Activated CD8-positive, alpha-beta memory T cell treated with anti-CD3 and anti-CD28 coated beads for 4 hours (primary cell): ENCODE measurements at places on chromosomes 2 and 18.

DNA sequence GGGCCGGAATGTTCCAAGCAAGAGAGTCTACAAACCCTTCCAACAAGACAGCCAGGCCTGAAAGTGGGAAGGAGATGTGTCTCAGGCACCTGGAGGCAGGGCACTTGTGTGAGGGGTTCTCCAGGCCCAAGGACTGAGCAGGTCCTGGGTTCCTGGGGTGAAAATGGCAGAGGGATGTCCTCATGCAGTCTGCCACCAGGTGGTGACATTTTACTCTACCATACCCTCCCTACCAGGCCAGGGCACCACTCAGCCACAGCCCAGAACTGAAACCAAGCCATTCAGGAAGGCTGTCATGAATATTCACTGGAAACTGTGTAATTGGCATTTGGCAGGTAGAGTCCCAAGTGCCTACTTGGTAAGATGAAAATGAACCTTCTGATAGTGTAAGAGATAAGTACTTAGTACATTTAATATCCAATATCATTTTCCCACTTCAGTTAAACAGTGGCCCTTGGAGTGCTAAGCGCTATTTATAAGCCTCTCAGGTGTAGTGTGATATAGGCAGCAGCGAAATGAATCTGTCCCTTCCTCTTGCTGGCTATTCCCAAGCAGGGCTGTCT is 185.1 kb downstream of the MYO5B start:
- DNase-seq: no peak

DNA sequence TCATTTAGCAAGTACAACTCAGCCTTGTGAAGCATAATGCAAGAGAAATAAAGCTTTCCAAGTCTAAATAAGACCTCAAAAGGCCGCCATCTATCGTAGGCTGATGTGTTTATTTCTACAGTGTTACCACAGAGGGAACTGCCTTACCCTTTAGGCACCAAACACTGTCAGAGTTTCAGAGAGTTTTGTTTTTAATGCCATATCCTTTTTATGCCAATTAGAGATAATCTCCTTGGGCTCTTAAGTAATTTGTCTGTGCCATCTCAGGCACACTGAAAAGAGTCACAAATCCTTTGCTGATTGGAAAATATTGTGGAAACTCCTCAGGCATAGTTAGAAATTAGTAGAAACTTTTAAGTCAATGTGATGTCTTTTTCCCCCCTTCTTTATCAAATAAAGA is 797.1 kb downstream of the SLC4A3 start:
- no peak for DNase-seq

DNA sequence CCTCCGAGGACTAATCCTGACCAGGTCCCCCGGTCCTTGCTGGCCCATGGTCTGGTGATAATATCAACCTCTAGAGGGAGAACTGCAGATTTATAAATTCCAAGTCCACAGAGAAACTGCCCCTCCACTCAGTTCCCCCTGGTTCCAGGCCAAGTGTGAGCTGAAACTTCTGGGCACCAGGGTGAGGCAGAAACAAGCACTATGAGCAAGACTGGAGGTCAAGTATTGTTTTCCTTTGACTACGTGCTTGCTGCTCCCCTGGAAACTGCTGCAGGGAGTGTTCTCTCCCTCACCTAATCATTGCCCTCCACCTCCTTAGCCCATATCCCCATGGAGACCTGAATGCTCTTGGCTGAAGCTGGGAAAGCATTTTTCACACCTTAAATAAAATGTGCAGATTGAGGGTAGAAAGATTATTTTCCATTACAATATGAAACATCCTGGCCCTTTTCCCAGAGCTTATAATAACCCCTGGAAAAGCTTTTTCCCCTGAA is 135.2 kb downstream of the RDH14 start:
- DNase-seq: no peak

DNA sequence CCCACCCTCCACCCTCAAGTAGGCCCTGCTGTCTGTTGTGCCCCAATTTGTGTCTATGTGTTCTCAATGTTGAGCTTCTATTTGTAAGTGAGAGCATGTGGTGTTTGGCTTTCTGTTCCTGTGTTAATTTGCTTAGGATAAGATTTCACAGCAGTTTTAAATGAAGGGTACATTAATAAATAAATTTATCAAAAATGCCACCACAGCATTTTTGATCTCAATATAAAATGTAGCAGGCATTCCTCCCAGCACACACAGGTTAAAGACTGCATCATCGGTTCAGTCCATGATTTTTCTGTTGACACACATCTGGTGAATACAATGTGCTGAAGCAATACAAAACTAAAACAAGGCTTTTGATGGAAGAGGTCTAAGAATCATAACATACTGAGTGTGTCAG is 412.0 kb upstream of the LYPD1 start:
- no peak for DNase-seq

- no peak for DNase-seq
Observed at GRCh38 chr2:229712136-229712535, 2.2 kb downstream of the DNER start.

DNA sequence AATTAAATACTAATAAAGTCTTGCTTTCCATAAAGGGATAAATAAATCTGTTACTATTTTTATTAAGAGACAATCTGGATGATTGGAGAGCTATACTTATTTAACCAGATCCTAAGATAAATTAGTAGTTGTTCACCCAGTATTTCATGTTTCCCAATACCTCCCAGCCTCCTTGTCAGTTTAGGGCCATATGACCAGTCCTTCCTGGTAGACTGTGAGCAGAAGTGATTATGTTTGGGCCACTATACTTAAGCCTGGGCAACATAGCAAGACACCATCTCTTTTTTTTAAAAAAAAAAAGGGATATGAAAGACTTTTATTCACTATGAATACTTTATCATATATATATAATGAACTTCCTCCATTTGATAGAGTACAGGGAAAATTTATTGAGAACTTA is 48.8 kb upstream of the PPM1B start:
- no peak for DNase-seq

- no peak for DNase-seq
Observed at GRCh38 chr2:241952816-241953215, 83.3 kb downstream of the RTP5 start.

DNA sequence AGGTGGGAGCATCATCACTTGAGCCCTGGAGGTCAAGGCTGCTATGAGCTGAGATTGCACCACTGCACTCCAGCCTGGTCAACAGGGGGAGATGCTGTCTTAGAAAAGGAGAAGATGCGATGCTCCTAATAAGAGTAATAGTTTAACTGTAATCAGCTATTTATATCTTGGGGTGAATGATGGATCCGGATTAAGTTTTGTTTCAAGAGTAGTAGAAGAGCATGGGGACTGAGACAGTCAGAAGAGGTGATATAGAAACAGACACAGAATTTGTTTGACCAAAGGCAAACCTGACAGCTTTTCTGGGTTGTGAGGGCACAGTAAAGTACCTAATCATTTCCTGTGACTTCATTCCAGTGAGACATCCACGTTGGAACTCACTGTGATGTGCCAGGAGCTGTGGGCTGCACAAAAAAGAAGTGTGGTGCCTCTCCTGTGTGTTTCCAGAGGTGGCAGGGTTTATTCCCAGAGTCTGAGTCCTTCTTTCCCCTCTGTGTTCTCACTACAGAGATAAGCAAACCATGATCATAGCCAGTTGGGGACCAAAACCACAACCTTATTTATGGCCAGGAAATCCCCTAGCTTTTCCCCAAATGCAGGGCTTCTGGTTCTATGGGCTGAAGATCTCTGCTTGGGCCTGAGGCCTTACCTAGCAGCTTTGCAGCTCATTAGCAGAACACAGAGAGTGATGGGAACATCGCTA is 113.7 kb downstream of the XRCC5 start:
- no peak for DNase-seq

GRCh38 chr18:77461062-77461688 is 211.5 kb downstream of the GALR1 start:
- DNase-seq: no peak

GRCh38 chr18:52716973-52717372 is 377.0 kb downstream of the DCC start:
- no peak for DNase-seq

DNA sequence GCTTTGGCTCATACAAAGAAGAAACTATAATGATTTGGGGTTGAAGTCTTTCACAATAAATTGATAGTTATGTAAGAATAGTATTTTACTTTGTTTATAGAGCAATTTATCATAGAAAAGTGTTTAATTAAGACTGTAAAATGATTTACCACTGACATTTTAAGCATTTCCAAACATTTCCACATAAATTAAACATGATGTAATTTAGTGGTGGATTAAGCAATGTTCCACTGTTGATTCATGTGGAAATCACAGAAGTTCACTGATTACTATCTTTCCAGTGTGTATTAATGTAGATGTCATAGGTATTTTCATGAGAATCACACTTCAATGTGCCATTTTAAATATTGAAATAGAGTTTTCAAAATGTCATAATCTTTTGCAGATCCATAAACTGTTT is 40.1 kb upstream of the GRB14 start:
- no peak for DNase-seq

DNA sequence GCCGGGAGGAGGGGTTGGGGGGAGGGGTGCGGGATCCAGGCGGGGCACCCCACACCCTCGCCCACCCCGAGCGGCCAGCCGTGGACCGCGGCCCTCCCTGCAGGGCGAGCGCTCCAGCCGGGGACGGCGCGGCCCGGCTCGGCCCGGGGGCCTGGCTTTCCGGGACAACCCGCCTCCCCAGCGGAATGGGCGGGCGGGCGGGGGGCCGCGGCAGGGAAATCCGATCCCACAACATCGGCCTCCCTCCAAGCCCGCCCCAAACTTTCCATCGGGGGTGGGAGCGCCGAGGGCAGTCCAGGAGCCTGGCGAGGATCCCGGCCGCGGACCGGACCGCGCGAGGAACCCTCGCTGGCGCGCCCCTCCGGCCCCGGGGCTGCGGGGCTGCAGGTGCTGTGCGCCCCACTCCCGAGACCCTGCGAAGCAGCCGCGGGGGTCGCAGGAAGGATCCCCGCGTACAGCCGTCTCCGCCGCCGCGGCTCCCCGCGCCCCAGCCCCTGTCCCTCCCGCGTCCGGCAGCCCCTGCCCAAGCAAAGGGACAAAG is 529 bp downstream of the SEMA4C start:
- no peak for DNase-seq

DNA sequence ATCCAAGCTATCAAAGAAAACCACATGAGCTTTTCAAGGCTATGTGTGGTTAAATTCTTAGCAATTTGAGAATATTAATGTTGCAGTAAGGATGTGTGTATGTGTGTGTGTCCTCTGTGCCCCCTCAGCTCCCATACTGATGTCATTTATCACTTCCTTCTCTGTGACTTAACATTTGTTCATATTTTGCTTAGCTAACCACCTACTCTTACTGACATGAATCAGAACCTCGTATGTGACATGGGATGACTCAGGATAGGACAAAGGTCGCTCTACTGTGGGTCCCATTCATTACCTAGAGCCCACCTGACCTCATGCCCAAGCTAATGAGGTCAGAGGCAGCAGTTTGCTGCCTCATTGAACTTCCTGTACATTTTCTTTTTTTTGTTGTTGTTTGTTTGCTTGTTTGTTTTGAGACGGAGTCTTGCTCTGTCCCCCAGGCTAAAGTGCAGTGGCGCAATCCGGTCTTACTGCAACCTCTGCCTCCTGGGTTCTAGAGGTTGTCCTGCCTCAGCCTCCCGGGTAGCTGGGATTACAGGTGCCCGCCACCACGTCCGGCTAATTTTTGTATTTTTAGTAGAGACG is 36.3 kb downstream of the MOGAT1 start:
- DNase-seq: no peak

DNA sequence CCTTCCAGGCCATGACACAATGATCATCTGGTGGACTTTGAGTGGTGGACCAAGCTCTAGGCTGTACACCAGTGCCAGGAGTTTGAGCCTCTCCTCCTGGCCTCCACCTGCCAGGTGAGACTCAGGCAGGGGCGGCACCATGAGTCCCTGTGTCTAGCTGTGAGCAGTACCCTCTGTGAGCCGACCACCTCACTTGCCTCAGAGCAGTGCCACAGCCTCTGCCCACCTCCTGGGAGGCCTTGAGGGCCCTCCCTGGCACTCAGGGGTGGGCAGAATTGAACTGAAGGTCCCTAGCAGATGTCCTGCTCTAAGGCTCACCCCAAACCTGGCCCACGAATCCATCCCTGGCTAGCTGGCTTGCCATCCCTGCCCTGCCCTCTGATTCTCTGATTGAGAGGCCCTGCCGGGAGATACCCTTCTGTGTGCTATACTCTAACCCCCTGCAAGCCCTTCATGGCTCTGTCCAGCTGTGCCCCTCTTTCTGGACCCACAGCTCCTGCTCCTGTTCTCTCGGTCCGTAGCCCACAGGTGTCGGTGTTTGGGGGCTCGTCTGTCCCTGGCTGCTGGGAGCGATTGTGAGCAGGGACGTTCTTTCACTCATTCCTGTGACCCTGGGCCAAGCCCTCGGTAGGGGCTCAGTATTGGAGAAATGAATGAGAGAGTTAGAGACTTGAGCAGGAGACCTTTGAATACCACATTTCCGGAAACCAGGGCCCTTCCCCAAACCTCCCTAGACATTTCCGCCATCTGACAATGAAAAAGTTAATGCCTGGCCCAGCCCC is 70.0 kb downstream of the INHBB start:
- DNase-seq: no peak

DNA sequence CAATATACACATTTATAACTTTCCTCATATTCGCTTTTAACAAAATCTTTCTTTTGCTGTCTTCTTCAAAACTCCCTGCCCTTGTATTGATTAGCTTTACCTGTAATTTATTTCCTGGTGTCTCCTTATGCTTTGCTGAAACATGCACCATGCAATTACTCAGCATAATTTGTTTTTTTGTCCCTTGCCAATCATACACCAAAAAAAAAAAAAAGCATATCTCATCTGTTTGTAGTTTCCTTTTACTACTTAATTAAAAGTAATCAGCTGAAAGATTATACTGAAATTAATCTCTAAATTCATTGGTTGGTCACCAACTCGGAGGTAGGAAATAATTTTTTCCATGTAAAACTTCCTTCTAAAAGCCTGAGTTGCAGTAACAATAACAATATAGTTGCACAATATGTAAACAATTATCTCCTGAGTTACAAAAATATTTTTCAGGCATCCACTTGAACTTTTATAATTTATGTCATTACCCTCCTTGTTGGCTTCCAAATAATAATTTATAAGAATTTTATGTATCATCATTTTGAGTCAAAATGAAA is 53.0 kb upstream of the ROCK1 start:
- DNase-seq: no peak

- DNase-seq: peak; percentile 41
Observed at GRCh38 chr2:10497797-10498251, 49.7 kb upstream of the ODC1 start.

- no peak for DNase-seq
Observed at GRCh38 chr2:24544456-24545115, 53.5 kb downstream of the NCOA1 start.

GRCh38 chr2:170176212-170176611 is 1.7 kb upstream of the MYO3B start:
- DNase-seq: no peak

- DNase-seq: no peak
Observed at GRCh38 chr2:100367163-100367562, 44.9 kb upstream of the LONRF2 start.

DNA sequence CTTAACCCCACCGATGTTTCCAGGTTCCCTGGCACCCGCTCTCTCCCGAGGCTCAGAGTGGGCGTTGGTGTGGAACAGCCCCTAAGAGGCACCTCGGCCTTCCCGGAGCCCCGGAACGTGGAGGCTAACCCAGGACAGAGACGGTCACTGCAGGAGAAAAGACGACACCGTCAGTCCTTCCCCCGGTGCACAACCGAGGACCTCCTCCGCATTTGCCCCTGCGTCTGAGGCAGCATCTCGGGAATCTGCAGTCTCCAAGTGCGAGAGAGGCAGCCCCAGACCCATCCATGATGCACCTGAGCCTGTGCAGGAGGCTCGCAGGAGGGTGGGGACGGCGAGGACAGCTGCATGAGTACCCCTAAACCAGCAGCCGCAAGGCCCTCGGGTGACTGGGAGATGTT is 204.9 kb upstream of the SALL3 start:
- no peak for DNase-seq
